NCI-H2171 (cell line): ENCODE measurements at places on chromosomes 7 and 10.

- no peak for DNase-seq
Measured at GRCh38 chr10:95403700-95404461, 113.1 kb upstream of the PDLIM1 start.

DNA sequence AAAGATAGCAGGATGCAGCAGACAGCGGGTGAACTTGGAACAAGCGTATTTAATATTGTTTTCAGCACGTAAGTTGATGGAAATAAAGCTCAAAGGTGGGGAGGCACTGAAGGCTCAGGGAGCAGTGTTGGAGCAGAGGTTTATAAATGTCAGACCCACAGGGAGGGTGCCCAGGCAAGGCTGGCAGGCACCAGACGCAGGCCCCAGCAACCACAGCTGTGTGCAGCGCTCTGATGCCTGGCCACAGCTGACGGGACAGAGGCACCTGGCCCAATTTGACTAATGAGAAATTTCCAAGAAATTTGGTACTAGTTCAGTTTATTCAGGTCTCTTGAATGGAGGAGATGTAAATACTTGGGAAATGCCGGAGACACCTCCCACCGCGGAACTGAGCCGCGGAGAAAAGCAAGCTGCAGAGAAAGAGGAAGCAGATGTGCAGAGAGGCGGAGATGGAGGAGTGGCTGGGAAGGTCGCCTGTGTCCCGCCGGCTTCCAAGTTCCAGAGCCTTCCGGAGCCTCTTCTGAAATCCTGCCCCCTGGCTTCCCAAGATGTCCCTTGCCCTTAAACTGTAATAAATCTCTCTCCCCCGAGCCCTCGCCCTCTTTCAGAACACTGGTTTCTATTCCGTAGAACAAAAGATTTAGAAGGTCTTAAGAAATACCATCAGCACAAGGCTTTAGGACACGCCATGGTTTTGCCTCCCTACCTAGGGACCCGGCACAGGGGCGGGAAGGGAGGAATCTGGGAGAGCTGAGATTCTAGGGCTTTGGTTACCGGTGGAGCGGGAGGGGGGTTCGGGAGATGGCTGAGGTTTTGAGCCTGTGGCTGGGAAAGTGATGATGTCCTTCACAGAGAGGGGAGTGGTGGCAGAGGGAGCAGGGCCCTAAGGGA, 38.4 kb upstream of the PLXNA4 start:
- DNase-seq, result no peak

- DNase-seq, result no peak
Measured at GRCh38 chr10:125472010-125472607, 210.9 kb downstream of the TEX36 start.

DNA sequence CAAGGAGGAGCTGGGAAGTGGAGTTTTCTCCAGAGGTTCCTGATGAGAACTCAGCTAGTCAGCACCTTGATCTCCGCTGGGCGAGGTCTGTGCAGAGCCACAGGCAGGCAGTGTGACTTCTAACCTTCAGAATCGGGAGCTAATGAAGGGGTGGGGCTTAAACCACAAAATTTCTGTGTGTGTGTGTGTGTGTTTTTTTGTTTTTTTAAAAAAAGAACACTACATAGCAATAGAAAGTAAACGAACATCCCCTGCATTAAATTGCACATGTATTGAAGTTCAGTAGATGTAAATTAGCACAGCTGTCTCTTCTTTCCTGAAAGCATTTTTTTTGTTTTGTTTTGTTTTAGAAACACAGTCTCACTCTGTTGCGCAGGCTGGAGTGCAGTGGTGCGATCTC, 46.2 kb downstream of the RBM17 start:
- DNase-seq, result no peak

DNA sequence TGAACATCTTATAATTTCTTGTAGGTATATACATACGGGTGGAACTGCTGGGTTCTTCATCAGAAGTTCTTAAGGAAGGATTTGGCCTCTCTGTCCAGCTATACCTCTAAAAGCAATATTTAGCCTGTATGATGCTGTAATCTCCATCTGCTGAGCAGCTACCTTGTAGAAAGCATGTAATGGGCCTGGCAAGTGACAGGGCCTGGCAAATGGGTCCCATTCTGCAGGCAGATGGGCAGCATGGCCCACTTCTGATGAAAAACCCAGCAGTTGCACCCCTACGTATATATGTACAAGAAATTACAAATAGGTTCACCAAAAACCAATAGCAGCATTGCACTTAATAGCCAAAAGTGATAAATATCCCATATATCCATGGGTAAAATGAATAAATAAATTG, 9.0 kb downstream of the PLPP4 start:
- DNase-seq, result no peak

GRCh38 chr10:78579995-78580394, 488.8 kb upstream of the ZMIZ1 start:
- peak; percentile 29 for DNase-seq

GRCh38 chr7:135970682-135971365, 6.3 kb downstream of the MTPN start:
- no peak for DNase-seq

DNA sequence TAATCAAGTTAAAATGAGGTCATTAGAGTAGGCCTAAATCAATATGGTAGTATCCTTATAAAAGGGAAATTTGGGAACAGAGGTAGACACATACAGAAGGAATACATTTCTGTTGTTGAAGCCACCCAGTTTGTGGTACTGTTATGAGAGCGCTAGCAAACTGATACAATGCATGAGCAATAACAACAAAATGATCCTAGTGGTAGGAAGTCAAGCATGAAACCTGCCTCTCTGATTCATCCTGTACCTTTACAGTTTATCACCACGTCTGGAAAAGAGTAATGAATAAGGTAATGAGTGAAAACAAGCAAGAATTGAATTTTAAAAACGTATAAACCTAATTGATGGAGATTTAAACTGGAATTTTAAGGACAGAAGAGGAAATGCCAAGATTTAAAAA, 217.2 kb downstream of the PCLO start:
- DNase-seq, result no peak

DNA sequence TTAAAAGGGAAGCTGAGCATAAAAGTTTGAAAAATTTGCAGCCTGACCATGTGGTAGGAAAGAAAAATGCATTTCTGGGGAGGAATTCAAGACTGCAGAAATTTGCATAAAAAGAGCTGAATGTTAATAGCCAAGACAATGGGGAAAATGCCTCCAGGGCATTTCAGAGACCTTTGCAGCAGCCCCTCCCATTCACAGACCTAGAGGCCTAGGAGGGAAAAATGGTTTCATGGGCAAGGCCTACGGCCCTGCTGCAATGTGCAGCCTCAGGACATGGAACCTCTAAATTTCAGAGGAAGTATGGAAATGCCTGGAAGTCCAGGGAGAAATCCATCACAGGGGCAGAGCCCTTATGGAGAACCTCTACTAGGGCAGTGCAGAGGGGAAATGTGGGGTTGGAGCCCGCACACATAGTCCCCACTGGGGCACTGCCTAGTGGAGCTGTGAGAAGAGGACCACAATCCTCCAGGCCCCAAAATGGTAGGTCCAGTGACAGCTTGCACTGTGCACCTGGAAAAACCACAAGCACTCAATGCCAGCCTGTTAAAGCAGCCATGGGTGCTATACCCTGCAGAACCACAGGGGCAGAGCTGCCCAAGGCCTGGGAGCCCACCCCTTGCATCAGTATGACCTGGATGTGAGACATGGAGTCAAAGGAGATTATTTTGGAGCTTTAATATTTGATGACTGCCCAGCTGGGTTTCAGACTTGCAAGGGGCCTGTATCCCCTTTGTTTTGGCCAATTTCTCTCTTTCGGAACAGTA, 243.8 kb downstream of the DNAJB9 start:
- DNase-seq, result no peak

- DNase-seq, result peak; percentile 79
Measured at GRCh38 chr7:76201732-76202665, at the start of gene SRRM3. Gene SRRM3, plus strand, starts transcription at chr7:76201896. Its CDS starts 33,171 bp downstream, at chr7:76235067.
